Epithelial cell of prostate (primary cell): ENCODE measurements at places on chromosomes 12 and 14.

GRCh38 chr12:76266797-76267196 lies 81.4 kb downstream of the BBS10 start:
- DNase-seq: peak; percentile 43

- no peak for DNase-seq
These were observed 292.9 kb downstream of the BMP4 start for GRCh38 chr14:53663709-53664108.

DNA sequence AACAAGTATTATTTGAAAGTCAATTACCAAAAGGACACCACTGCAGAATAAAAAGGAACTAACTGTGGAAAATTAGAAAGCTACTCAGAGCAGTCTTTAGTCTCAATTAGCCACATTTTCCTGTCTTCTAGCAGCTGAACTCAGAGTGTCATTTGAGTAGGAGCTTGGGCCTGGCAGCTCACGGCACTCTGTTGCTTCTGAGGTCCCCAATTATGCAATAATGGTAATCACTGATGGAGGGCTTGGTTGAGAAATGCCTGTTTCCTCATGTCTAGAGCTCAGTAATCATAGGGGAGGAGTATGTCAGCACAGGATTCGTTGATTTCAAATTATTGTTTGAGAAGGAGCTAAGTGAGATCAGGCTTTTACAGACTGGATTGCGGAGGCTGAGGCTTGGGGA lies 108.6 kb downstream of the VRK1 start:
- no peak for DNase-seq

DNA sequence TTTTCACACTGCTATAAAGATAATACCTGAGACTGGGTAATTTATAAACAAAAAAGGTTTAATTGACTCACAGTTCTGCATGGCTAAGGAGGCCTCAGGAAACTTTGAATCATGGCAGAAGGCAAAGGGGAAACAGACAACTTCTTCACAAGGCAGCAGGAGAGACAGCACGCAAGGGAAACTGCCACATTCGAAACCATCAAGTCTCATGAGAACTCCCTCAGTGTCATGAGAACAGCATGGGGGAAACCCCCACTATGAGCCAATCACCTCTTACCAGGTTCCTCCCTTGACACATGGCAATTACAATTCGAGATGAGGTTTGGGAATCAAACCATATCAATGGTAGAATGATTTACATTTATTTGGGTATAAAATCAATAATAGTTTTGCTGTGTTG lies 558.5 kb downstream of the TMTC2 start:
- no peak for DNase-seq

GRCh38 chr12:72139411-72139810 lies 132.8 kb upstream of the TRHDE start:
- no peak for DNase-seq

DNA sequence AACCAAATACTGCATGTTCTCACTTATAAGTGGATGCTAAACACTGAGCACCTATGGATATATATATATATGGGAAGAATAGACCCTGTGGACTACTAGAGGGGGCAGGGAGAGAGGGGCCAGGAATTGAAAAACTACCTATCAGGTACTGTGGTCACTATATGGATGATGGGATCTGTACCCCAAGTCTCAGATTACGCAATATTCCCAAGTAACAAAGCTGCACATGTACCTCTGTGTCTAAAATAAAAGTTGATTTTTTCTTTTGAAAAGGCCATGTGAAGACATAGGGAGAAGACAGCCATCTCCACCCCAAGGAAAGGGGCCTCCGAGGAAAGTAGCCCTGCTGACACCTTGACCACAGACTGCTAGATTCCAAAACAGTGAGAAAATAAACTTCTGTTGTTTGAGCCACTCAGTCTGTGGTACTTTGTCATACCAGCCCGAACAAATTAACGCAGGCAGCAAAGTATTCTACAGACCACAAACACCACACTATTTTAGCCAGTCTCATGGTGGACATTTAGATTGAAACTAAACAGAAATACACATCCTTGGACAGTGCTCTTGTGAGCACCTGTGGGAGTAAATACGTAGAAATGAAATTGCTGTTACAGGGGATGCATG lies 197.1 kb downstream of the EFCAB11 start:
- DNase-seq: no peak

DNA sequence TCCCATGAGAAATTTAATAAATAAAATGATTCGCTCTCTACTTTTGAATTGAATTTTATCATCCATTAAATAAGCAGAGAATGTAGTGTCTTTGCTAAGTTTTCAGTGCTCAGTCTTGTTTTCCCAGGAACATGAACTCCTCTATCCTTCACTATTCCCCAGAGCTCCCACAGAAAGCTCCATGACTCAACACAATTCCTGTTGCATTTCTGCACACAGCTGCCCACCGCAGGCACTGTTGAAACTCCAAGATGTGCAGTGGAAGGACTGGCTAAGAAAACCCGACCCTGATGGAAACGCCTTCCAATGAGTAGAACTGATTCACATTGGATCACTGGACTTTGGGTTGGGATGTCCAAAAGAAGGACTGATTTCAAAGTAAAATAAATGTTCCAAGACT lies 202.4 kb upstream of the AMIGO2 start:
- DNase-seq: no peak
